ENCODE measurements at places on chromosomes 7 and 10. TPM values are rescaled to one million over a fixed set of nuclear protein-coding genes. Genes with fewer than 3 reads are reported as not detected.

- DNase-seq, result no peak
Observed at GRCh38 chr10:60042262-60042661, 135.9 kb upstream of the CCDC6 start.

- no peak for DNase-seq
Observed at GRCh38 chr10:68586606-68587305, 26.6 kb downstream of the TET1 start.

GRCh38 chr7:22858640-22859561 is 36.3 kb upstream of the TOMM7 start:
- no peak for DNase-seq

DNA sequence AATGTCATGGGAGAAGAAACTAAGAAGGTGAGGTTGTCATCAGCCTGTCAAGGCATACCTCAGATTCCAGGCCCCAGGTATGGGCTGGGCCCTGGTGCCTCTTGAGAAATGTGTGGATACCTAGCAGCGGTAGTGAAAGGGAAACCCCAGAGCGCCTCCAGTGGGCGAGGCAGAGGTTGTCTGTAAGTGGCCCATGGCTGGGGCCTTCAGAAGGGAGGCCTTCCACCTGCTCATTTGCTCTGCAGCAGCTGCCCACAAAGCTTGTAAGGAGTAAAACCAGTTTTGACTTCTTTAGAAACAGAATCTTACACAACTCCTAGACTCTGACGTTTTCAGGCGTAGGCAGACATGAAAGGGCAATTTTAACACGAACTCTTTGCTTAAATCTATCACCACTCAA is 509.9 kb downstream of the PARD3 start:
- DNase-seq, result no peak

DNA sequence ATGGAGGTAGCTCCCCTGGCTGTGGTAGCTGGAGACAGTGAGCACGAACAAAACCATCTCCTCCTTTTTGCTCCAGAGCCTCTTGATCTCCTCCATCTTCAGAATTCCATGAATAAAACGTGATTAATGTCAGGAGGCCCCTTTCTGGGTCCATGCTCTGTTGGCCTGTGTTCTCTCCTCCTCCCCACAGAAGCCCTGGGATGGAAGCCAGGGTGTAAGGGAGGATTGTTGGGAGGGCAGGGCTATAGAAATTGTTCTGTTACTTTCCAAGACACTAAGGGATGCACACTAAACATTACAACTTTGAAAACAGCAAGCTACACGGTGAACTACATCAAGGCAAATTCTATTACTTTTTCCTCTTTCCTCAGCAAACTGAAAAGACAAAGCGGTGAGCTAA is 96.3 kb downstream of the RNF216 start:
- DNase-seq, result peak; percentile 58

- DNase-seq, result no peak
Observed at GRCh38 chr7:48511080-48511479, 339.8 kb downstream of the ABCA13 start.

GRCh38 chr7:122383934-122384333 is 79.4 kb upstream of the FEZF1 start:
- no peak for DNase-seq

DNA sequence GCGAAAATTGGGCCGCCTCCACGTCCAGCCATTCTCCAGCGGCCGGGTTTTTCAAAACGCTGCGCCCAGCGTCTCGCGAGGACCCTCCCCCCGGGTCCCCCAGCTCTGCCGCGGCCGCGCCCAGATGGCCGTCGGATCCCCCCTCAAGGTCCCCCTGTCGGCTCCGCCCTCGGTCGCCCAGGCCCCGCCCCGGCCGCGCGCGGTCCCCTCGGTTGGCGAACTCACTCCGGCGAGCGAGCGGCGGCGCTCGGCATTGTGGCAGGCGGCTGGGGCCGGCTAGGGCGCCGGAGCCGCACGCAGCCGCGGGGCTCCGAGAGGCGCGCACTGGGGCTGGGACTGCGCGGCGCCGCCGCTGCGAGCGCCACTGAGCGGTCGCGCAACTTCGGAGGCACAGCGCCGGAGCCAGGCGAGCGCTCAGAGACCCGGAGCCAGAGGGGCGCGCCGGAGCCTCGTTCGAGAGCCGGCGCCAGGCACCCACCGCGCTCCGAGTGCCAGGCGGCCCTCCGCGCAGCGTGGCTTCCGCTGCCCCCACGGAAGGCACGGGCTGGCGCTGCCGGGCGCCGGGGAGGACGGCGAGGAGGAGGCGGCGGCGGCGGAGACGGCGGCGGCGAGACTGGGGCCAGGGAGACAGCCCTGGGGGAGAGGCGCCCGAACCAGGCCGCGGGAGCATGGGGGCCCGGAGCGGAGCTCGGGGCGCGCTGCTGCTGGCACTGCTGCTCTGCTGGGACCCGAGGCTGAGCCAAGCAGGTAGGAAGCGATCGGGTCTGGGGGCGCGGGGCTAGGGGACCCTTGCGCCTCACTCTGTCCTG is at the start of gene UNC5B:
Gene UNC5B, plus strand, starts transcription at position 253 of the 809 bp plus-strand sequence. Its CDS starts 416 bp downstream, at position 669.
- peak; percentile 95 for DNase-seq

- no peak for DNase-seq
Observed at GRCh38 chr10:6037422-6037821, 24.7 kb downstream of the IL2RA start.

DNA sequence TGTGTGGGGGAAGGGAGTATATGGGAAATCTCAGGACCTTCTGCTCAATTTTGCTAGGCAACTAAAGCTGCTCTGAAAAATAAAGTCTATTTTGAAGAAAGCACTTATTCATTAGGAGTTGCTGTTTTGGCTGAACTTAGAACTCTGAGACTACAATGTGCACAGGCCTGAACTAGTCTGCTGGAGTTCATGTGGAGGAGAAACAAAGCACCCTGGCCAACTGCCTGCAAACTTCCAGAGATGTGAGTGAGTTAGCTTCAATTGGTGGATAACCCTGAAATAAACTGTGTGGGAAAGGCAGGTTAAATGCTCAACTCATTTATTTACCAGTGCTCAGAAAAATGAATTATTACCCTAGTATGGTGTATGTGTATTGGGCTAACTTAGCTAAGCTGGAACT is 17.3 kb upstream of the FAM241B start:
- DNase-seq, result no peak

GRCh38 chr7:124536156-124536762 is 229.3 kb downstream of the GPR37 start:
- no peak for DNase-seq

- no peak for DNase-seq
Observed at GRCh38 chr10:130369645-130370381, 233.6 kb downstream of the GLRX3 start.

- DNase-seq, result peak; percentile 92
Observed at GRCh38 chr10:128854963-128855362, 612.1 kb upstream of the MGMT start.

GRCh38 chr7:115146148-115146547 is 224.3 kb downstream of the MDFIC start:
- no peak for DNase-seq

SFRP4 gene
- total RNA-seq, result 4.7 TPM

STMP1 gene
- 17.7 TPM for total RNA-seq

C10orf53 gene
- total RNA-seq, result 0.11 TPM
